ENCODE measurements at places on chromosomes 16 and 17.

- ATAC-seq, result no peak
These were observed 237.7 kb downstream of the IRX3 start for GRCh38 chr16:54048586-54049495.

DNA sequence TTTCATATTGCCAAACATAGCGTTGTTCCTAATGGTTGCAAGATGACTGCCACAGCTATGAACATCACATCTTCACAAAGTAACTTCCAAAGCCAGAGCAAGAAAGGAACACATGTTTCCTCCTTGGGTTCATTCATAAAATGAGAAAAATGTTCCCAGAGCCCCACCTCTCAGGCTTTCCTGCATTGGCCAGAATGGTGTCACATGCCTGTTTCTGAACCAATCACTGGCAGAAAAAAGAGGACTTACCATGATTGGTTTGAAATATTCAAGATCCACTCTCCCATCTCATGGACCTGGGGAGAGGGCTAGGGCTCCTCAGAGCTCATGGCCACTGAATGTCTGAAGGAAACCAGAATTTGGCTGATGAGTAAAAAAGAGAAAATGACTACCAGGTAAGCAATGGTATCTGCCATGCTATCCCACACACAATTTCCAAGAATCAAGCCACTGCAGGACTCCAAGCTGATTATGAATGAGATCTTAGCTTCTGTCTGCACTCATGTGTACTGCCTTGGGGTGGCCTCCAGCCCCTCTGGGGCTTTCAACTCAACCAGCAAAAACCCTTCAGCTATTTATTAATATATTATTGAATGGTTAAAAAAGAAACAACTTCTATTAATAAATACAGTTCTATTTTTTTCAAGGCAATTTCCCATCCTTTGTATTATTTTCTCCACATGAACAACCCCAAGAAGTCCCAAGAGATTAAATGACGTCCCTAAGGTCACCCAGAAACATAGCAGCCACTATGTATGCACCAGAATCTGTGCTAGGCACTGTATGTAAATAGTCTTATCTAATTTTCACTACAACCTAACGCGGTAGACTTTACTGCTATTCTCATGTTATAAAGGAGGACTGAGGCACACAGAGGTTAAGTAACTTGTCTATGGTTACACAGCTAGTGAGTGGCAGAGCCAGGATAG is 61.4 kb upstream of the TMC5 start:
- ATAC-seq, result peak; percentile 88

- no peak for ATAC-seq
These were observed 606.0 kb upstream of the SALL1 start for GRCh38 chr16:51757124-51757470.

GRCh38 chr17:44065668-44066203 is 735 bp downstream of the LSM12 start:
- no peak for ATAC-seq

GRCh38 chr16:85462714-85463611 is 150.2 kb upstream of the GSE1 start:
- ATAC-seq, result no peak

DNA sequence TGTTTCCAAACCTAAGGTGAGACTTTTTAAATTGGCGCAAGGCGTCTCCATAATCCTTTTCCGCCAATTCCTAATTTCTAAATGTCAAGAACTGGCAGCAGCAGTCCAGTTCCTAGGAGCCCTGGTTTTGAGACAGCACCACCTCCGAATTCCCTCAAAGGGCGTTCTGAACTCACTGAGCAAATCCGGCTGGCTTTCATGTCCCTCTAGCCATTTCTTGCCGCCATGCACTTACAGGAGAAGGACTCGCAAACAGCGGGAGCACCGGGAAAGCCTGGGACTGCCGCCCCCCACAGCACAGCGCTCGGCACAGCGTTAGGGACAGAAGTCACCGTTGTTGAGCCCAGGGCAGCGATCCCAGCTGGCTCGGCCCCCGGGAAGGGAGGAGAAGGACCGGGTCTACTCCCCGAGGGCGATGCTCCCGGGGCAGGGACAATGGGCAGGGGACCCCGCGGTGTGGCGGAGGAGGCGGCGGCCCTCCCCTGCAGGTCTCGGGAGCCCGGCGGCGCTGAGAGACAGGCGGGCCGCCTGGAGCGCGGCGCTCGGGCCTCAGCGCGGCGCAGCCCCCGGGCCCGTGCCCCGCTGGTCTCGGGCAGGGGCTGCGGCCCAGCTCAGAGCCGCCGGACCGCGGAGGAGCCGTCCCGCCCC is 545 bp downstream of the ARHGAP17 start:
- peak; percentile 44 for ATAC-seq

- ATAC-seq, result no peak
These were observed 19.8 kb upstream of the MAP3K14 start for GRCh38 chr17:45336390-45337182.

DNA sequence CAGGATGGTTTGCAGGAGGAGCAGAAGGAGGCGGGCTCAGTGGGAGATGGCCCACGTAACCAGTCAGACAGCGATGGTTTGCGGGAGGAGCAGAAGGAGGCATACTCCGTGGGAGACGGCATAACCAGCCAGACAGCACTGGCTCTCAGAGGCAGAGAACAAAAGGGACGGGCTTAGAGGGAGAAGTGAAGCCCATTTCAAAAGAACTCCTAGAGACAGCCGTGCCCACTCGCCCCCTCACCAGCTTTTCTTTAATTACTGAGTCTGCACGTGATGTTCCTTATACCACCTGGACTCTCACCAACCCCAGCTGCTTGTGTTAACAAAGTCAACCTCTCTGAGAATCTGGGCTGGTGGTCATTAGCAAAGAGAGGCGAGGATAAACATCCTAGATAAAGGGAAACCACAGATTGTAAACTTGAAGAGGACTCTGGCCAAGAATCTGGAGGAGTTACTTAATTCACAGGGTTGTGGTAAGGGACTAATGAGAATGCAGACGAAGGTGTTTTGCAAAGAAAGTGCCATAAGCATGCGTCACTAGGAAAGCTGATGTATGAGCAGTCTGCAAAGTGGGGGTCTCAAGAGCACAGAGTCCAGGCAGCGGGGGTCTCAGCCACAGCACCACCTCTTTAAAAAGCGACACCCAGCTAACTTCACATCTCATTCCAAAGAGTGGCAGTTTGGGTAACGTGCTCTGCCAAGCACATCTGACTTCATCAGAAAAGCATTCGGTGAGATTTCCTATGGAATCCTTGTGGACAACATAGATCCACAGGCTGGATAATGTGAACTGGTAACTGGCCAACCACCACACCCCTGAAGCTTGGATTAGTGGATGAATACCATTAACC is 51.7 kb downstream of the NXN start:
- no peak for ATAC-seq

GRCh38 chr16:73125850-73126524 is 78.1 kb upstream of the ZFHX3 start:
- ATAC-seq, result no peak

DNA sequence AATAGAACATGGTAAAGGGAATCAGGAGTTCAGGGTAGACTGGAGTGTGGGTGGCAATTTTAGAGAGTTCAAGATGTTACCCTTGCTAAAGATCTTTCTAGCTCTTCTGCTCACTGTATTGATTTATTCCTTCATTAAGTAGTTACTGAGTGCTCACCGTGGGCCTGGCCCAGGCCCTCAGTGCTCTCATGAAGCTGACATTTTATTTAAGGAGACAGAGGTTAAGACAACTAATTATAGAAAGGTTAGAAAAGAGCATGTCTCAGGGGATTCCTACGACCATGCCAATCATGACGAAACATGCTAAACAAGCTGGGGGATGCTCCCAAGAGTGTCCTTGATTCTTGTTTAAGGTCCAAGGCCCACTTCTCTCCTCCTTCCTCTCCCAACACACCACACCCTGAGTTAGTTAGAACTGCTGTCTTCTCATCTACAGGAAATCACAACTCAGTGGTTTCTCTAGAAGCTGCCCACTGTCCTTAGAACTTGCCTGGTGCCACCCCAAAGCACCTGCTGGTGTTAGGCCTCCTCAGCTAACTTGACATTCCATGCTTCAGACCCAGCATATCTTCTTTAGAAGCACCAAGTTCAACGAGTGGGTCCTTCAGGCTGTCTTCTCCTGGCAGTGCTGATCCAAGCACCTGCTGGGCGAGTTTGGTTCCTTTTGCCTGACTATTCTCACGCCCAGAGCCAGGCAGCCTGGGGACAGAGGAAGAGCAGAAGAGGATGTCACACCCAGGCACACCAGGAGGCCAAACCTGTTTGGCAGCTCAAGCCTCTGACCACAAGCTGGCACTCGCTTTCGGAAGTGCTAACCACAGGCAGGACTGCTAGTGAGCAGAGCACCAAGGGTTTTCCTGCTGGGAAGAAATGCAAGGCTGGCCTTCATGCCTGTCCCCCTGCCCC is 79.0 kb downstream of the GAS7 start:
- ATAC-seq, result no peak

GRCh38 chr16:70460737-70461261 is 6.4 kb downstream of the FCSK start:
- no peak for ATAC-seq

GRCh38 chr16:17723531-17724134 is 252.9 kb upstream of the XYLT1 start:
- no peak for ATAC-seq

GRCh38 chr17:1431631-1432104 is 24.4 kb downstream of the CRK start:
- peak; percentile 91 for ATAC-seq

DNA sequence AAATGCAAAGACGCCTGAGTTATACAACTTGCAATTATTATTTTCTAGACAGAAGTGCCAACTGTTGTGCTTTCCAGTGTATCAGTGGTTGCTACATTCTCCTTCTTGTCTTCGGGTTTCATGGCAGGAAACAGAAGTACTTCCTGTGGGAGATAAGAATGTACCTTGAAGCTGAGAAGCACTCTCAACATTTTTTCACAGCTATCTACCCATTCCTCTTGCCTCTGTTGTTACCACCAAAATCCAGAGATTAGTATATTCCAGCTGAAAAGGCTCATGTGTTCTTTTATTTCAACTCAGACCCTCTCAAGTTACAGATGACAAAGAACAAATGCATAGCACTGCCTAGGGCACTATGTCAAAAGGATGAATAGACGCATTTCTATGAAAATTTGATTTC is 4.8 kb upstream of the ADAT1 start:
- no peak for ATAC-seq

GRCh38 chr16:6381896-6382295 is 950.7 kb upstream of the RBFOX1 start:
- no peak for ATAC-seq

DNA sequence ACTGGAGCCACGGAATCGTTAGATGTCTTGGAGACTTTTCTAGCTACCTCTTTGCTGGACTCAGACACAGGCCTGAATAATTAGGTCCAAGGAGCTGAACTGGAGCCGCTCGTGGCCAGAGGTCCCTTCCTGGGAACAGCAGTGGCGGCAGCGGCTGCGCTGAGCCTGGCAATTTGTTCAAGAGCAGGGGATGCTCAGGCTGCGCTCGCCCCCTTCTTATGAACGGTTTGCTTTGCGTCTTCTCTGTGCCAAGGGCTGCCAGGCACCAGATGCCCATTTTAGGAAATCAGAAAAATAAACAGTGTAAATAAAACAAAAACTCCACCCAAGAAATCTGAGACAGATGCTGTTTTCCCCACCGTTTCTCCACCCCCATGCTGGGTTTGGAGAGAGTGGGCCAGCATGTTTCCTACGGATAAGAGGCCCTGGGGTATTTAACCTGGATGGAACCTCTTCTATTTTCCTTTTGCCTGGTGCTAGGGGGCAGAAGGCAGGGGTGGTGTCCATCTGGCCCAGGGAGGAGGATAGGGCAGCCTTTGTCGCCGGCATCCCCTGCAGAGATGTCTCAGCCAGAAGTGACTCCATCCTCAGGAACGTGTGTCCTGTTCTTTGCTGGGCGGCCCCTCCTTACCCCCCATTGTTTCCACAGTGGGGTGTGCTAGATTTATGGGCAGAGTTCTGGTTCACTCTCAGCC is 163.4 kb downstream of the SEC14L1 start:
- no peak for ATAC-seq

DNA sequence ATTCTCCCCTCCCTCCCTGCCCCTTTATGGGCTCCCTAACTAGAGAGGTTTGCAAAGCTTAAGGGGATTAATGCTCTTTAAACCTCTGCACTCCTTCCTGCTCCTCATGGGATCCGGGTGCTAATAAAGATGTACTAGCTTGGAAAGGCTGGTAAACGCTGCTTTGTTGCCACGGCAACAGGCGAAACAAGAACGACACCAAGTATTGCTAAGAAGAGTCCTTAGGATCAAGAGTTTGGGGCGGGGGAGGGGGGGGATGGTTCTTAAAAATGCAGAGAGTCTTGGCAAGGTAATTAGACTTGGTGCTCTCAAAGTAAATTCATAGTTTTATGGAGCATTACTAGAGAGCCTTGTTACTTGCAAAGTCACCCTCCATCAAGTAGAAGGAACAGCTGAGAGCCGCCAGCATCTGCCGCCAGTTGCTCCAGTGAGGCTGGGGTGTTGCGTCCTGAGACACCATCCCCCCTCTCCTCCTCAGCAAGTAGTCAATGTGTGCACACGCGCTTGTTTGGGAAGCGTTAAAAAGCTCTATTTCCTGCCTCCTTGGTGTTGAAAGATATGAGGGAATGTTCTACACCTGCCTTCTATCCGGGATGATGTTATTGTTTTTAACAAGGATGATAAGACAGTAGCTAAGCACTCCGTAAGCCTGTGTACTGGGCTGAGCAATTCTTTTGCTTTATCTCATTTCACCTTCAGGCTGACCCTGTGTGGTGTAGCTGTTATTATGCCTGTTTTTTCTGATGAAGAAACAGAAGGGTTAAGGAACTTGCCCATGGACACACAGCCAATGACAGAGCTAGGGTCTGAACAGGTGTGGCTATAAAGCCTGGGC is 190.9 kb downstream of the CCDC182 start:
- ATAC-seq, result no peak

GRCh38 chr17:40857535-40857934 is 9.5 kb downstream of the KRT12 start:
- ATAC-seq, result no peak

- ATAC-seq, result peak; percentile 95
These were observed at the start of gene MRPL58 for GRCh38 chr17:75012346-75013091. Gene MRPL58 (plus strand): TSS chr17:75012670. CDS start chr17:75012687, 17 bp downstream.

DNA sequence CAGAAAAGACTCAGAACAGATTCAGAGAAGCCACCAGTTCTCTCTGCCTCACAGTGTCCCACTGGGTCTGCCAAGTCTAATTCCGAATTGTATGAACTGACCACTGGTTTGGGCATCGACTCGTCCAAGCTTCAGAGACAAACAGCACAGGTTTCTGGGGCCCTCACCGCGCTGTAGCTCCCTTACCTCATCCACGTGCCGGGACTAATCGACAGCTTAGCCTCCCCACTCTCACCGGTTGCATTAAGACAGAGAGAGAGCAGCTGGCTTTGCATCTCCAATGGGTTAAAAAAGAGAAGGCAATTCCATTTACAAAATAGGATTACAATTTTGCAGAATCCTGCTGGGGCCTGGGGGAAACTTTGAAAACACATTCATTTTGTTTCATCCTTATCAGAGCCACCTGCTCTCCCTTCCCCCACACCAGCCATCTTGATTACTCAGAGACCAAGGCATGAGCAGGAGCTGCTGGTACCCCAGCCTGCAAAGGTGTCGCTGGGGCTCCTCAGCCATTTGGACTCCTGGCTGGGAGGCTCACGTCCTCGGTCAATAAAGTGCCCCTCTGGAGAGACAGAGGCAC is 95.3 kb upstream of the RPL38 start:
- no peak for ATAC-seq

Measured in activated T-helper 17 cell treated with anti-CD3 and anti-CD28 coated beads, Interleukin-2, amount 50 U/mL, for 72 hours (primary cell).